Stomach (tissue), 19 donors: ENCODE measurements at places on chromosomes 7 and 10. TPM values are rescaled to one million over a fixed set of nuclear protein-coding genes. Genes with fewer than 3 reads are reported as not detected.
A peak's percentile ranks its signal among the peaks of the same experiment; 100 is the strongest.

The STAM gene
- 7.0 TPM for total RNA-seq

The MYL10 gene
- total RNA-seq: not detected

The TMEM209 gene
- 13.2 TPM for total RNA-seq

The CABCOCO1 gene
- not detected for total RNA-seq

The HPSE2 gene
- total RNA-seq: 4.0 TPM

GRCh38 chr7:124898531-124898930 lies 31.1 kb downstream of the POT1 start:
- no peak overlapping the region for H3K27ac ChIP-seq
- H3K4me1 ChIP-seq: no peaks in the 10 kb centered on the region
- no peak overlapping the region for H3K4me3 ChIP-seq
- peaks cover 15% of the 10 kb centered on the region for H3K36me3 ChIP-seq

DNA sequence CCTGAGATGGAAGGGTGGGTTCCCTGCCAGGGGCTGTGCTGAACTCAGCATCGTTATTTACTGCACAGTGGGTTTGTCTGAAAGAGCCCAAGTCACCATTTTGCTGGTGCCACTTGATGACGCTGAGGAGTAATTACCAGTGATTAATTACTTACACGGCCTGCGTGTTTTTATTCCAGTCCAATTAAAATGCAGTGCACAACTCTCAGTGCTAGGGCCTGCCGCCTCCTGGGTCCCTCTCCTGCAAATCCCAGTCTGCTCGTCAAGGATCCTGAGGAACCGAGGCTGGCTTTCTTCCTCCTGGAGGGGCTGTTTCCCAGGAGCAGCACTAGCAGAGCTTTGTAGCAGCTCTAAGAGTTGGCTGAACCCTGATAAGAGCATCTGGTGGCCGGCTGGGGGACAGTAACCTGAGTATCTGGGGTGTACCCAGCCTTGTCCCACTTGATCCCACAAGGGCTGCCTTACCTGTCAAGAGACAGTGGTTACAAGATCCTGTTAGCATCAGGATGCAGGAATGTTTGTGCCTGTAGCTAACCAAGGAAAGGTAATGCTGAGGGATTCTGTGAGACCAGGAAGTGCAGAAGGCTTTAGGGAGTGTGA lies 45.1 kb upstream of the LRRC4 start:
- peaks cover 8% of the 10 kb centered on the region for H3K4me1 ChIP-seq
- no peaks in the 10 kb centered on the region for H3K27me3 ChIP-seq
- H3K27ac ChIP-seq: no peak overlapping the region
- no peak for DNase-seq
- peaks cover 78% of the 10 kb centered on the region for H3K36me3 ChIP-seq

- no peaks in the 10 kb centered on the region for H3K27me3 ChIP-seq
- H3K4me1 ChIP-seq: peaks cover 4% of the 10 kb centered on the region
- no peaks in the 10 kb centered on the region for H3K36me3 ChIP-seq
- no peak for DNase-seq
- no peak overlapping the region for H3K4me3 ChIP-seq
Observed at GRCh38 chr10:85918371-85918770, 448.2 kb downstream of the GRID1 start.

DNA sequence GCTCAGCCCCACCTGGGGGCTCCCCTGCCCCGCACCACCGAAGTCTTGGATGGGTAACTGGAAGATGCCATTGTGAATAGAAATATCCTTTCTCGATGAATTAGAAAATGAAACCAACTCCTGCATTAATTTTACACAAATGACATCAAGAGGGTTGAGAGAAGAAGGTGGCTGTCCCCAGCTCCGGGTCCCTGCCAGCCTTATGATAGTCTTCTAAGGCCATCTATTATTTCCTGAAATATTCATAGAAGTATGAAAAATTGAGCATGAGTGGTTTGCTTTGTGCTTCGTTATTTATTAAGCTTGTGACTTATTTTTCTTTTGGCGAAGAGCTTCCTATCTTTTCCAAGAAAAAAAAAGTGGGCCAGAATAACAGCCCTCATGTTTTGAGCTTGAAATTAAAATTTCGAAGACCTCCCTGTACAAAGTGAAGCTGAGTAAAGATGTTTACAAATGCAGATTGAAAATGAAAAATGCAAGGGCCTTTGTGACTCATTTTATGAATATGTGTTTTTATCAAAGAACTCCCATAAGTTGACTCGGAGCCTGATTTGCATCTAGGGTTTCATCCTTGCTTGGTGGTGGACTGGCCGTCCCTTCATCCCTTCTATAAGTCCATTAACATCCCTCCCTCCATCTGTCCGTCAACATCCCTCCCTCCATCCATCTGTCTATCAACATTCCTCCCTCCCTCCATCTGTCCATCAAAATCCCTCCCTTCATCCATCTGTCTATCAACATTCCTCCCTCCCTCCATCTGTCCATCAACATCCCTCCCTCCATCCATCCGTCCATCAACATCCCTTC lies 20.5 kb upstream of the CFAP46 start:
- peak overlapping the region; percentile 5 for H3K27ac ChIP-seq
- peak overlapping the region; percentile 65 for H3K4me3 ChIP-seq
- no peaks in the 10 kb centered on the region for H3K36me3 ChIP-seq
- no peaks in the 10 kb centered on the region for H3K27me3 ChIP-seq

DNA sequence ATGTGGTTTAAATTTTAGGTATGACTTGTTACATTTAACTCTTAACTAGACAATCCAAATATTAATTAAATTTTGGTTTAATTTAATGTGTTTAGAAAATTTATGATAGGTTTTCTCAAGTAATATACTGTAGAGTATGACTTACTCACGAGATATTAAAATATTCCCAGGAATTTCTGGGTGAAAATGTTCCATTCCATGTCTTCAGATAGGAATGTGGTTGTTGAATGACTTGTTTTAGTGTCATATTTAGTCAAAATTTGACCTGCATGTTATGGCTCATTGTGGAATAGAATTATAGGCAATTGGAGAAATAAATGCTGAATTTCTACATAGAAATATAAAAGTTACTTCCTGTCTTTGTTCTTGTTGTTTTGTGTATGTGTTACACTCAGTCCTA lies 46.7 kb downstream of the SHOC2 start:
- H3K4me1 ChIP-seq: no peaks in the 10 kb centered on the region
- no peaks in the 10 kb centered on the region for H3K27me3 ChIP-seq
- H3K27ac ChIP-seq: no peak overlapping the region
- no peaks in the 10 kb centered on the region for H3K36me3 ChIP-seq

- no peak for DNase-seq
- no peak overlapping the region for H3K4me3 ChIP-seq
- no peaks in the 10 kb centered on the region for H3K4me1 ChIP-seq
Observed at GRCh38 chr7:156580036-156580435, 60.5 kb upstream of the RNF32 start.

- H3K36me3 ChIP-seq: peaks cover 15% of the 10 kb centered on the region
- no peak overlapping the region for H3K27ac ChIP-seq
- DNase-seq: no peak
- H3K4me1 ChIP-seq: no peaks in the 10 kb centered on the region
Observed at GRCh38 chr7:2080060-2080387, 152.7 kb downstream of the MAD1L1 start.

DNA sequence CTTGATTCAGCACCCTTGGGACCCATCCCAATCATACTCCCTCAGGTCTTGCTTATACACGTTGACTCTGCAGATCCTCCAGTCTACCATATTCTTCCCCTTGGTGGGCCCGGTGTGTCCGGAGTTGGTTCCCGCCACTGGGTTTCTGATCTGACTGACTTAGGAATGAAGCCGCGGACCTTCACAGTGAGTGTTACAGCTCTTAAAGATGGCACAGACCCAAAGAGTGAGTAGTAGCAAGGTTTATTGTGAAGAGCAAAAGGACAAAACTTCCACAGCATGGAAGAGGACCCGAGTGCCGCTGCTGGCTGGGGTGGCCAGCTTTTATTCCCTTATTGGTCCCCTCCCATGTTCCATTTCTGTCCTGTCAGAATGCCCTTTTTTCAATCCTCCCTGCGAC lies 5.9 kb upstream of the GDF10 start:
- H3K4me3 ChIP-seq: no peak overlapping the region
- peaks cover 42% of the 10 kb centered on the region for H3K27me3 ChIP-seq
- H3K27ac ChIP-seq: no peak overlapping the region
- no peaks in the 10 kb centered on the region for H3K36me3 ChIP-seq

GRCh38 chr7:1912593-1913465 lies 242.8 kb downstream of the ELFN1 start:
- H3K27me3 ChIP-seq: no peaks in the 10 kb centered on the region
- no peak overlapping the region for H3K4me3 ChIP-seq
- H3K36me3 ChIP-seq: no peaks in the 10 kb centered on the region
- H3K27ac ChIP-seq: no peak overlapping the region

DNA sequence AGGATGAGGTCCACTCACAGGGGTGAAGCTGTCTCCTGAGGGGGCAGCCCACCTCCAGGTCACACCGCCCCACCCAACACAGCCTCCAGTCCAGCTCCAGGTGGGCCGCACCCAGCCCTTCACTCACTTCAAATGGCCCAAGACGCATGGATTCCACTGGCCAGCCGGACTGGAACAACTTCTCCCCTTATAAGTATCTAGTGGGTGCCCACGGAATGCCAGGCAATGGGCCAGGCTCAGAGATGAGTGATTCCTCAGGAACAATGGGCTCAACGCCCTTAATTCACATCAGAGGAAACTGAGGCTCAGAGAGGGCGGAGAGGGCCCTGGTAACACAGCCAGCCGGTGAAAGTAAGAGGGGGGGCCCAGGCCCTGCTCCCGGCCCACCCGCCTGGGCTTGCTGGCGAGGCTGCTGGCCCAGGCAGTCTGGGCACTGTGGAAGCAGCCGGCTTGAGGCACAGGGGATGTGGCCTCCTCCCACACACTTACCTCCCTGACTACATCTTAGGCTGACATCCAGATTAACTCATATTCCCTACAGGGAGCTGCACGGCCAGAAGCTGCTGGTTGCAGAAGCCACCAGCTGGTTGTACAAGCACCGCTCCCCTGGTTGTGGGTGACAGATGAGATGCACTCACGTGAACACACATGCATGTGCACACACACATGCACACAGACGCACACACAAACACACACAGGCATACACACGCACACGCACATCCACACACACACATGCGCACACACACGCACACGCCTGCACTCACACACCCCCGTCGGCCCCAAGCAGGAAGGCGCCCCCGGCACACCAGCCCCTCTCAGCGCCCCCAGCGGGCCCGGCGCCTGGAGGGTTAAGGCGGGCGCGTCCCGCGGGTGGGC lies 1.0 kb upstream of the FAM20C start:
- H3K4me1 ChIP-seq: peaks cover 43% of the 10 kb centered on the region
- peak overlapping the region; percentile 90 for H3K27ac ChIP-seq
- H3K27me3 ChIP-seq: no peaks in the 10 kb centered on the region
- peaks cover 13% of the 10 kb centered on the region for H3K36me3 ChIP-seq

GRCh38 chr7:31873816-31874597 lies 187.0 kb downstream of the PPP1R17 start:
- H3K36me3 ChIP-seq: no peaks in the 10 kb centered on the region
- no peak overlapping the region for H3K27ac ChIP-seq
- no peaks in the 10 kb centered on the region for H3K27me3 ChIP-seq
- DNase-seq: no peak

GRCh38 chr7:130393841-130394411 lies 13.6 kb downstream of the CPA1 start:
- no peak overlapping the region for H3K4me3 ChIP-seq
- no peak for DNase-seq
- no peaks in the 10 kb centered on the region for H3K36me3 ChIP-seq
- H3K4me1 ChIP-seq: no peaks in the 10 kb centered on the region
- no peaks in the 10 kb centered on the region for H3K27me3 ChIP-seq

DNA sequence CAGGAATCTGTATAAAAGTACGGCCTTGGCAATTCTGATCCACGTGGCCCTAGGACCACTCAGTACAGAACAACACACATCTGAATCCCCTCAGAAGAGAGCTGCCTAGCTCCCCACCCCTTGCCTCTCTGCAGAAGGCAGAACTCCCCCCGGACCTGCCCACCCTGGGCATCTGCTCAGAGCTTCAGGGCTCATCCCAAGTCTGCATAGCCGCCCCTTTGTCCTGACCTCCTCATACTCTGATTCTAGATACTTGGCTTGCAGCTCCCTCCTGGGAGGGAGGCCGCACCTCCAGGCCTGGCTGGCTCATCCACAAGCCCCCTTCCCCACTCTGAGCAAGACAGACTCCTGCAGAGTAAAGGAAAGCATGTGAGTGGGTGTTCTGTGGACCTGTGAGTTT lies 49.6 kb downstream of the GRID1 start:
- no peak overlapping the region for H3K27ac ChIP-seq
- H3K36me3 ChIP-seq: no peaks in the 10 kb centered on the region
- no peak overlapping the region for H3K4me3 ChIP-seq
- no peaks in the 10 kb centered on the region for H3K27me3 ChIP-seq
- H3K4me1 ChIP-seq: no peaks in the 10 kb centered on the region
- DNase-seq: no peak

DNA sequence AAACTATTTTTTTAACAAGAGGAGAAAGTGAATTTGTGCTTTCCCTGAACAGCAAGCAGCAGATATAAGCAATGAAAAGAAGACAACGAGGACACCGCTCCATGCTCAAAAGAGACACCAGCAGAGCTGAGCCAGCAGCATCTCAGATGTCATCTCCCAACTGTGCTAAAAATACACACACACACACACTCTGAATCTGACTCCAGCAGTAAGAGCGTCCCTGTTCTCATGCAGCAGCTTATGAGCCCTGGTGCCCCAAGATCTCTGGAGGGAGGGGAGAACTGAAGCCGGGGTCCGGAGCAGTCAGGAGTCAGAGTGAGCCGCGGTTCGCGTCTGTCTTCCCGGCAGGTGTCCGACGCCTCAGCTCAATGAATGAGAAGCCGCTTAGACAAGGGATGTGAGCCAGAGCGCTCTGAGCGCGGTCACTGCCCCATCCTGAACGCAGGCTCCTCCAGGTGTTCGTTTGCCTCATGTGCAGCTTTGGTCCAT lies 49.2 kb downstream of the SVIL start:
- no peaks in the 10 kb centered on the region for H3K36me3 ChIP-seq
- peaks cover 20% of the 10 kb centered on the region for H3K4me1 ChIP-seq
- no peaks in the 10 kb centered on the region for H3K27me3 ChIP-seq
- DNase-seq: no peak

DNA sequence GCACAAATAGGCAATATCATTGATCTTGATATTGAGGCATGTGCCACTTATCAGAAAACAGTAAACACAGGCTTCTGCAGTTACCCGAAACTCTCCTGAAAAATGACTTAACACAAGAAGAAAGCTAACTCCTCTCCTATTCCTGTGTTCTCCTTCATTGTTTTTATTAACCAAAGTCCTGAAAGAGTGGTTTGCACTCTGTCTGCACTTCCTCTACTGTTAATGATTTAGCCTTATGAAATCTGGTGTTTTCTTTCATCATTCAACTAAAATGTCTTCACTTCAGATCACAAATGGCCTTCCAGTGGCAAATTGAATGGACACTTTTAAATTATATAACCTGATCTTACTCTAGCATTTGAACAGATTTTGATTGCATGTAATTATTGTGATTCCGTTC lies 630.6 kb upstream of the PHF14 start:
- H3K27ac ChIP-seq: no peak overlapping the region
- no peak overlapping the region for H3K4me3 ChIP-seq
- H3K27me3 ChIP-seq: no peaks in the 10 kb centered on the region
- H3K36me3 ChIP-seq: no peaks in the 10 kb centered on the region

GRCh38 chr10:6321880-6322279 lies 119.1 kb downstream of the PFKFB3 start:
- no peak for DNase-seq
- no peaks in the 10 kb centered on the region for H3K4me1 ChIP-seq
- no peak overlapping the region for H3K27ac ChIP-seq
- no peaks in the 10 kb centered on the region for H3K36me3 ChIP-seq
- no peak overlapping the region for H3K4me3 ChIP-seq
- H3K27me3 ChIP-seq: no peaks in the 10 kb centered on the region
